ENCODE measurements at places on chromosomes 2 and 18.

DNA sequence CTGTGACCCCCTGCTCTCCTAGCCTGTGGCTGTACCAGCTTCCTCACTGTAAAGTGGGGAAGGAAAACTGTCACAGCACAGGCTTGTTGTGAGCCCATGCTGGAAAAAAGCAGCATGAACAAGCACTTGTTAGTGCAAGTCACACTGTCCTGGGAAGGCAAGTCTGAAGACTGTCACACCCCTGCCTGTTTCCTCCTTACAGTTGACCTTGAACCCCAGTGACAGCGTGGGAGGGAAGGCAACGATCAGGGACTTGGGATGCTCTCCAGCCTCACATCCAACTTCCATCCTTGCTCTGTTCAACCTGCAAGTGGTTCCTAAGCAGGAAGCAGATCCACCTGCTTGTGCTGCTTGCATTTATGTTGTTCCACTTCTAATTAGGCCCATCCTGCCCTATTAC, 311.3 kb upstream of the KLHL29 start:
- DNase-seq = no peak

DNA sequence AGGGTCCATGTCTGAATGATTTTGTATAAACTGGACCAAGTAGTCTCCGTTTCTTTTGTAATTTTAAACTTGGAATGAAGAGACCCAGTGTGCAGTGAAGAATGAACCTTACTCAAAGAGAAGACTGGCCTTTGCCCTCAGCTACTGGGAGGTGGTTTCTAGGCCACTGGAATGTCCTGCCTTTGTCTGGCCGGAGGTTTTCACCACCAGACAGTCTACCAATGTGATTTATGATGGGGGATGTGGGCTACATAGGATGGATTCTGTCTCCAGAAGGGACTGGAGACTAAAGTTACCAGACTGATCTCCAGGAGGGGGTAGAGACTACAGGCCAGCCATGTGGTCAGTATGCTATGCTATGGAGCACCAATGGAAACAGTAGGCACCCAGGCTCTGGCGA, 42.8 kb upstream of the RAB31 start:
- DNase-seq = no peak

DNA sequence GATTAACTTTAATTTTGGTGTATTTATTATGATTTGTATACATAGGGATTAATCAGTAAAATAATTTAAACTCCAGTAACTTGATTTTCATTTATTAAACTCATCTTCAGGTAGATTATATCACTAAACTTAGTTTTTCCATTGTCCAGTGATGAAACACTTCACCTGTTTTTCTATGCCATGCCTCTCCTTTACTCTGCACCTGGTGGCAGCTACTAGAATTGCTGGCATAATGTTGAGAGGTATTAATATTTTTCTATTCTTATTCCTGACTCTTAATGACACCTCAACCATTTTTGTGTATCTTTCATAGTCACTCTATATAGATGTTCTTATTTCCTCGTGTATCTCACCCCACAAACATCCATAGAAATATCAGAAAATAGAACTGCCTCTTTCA, 940.3 kb upstream of the CRIM1 start:
- DNase-seq = no peak

DNA sequence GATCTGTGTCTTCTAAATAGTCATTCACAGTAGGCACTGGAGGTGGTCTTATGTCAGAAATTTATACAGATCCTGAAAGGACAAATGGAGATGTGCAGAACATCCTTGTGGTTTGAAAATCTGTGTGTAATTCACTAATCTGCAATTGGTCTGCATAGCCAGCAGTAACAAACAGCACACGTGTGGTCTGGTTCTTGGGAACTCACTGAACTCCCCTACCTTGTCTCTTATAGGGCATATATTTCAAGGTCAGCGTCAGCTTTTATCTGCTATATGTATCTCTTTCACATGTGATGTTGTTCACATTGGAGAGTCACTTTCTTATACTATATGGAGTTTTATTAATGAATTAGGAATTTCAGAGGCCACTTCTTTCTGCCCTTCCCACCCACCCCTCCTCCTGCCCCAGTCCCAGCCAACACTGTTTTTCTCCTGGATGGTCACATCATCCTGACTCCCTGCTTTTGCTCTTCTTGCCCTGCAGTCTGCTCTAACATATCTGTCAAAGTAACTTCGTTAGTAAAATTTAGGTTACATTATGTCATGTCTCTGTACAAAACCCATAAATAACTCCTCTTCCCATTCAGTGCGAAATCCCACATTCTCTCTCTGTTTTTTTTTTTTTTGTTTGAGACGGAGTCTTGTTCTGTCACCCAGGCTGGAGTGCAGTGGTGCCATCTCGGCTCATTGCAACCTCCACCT, 35.4 kb upstream of the CABYR start:
- DNase-seq = no peak

- DNase-seq = no peak
These were observed 90.5 kb downstream of the TMEM17 start for GRCh38 chr2:62415518-62415917.

DNA sequence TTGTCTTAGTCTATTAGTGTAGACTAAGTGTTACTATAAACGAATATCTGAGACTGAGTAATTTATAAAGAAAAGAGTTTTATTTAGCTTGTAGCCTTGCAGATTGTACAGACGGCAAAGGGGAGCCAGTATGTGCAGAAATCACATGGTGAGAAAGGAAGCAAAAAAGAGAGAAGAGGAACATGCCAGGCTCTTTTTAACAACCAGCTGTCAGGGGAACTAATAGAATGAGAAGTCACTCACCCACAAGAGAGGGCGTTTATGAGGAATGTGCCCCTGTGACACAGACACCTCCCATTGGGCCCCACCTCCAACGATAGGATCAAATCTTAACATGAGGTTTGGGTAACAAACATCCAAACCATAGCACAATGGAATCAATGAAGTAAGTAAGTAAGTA, 20.6 kb upstream of the ZNF804A start:
- no peak for DNase-seq

- no peak for DNase-seq
These were observed 36.1 kb upstream of the MPPE1 start for GRCh38 chr18:11944252-11944651.

- DNase-seq = no peak
These were observed 10.8 kb downstream of the SNED1 start for GRCh38 chr2:241009191-241009590.

DNA sequence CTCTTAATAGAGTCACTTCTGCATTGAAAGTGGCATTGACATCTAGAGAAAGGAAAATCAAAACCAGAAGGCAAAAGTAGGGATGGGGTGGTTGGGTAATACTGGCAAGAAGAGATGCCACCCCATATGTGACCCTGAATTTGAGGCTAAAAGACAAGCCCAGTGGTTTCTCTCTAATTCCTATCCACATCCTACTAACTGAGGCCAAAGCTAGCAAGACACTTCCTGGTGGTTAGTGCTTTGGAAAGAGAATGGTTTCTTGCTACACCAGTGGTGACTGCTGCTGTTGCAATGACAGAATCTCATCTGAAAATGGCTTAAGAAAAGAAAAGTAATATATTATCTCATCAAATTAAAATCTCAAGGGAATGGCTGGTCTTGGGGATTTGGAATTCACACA, 640.6 kb downstream of the EPHA4 start:
- no peak for DNase-seq

DNA sequence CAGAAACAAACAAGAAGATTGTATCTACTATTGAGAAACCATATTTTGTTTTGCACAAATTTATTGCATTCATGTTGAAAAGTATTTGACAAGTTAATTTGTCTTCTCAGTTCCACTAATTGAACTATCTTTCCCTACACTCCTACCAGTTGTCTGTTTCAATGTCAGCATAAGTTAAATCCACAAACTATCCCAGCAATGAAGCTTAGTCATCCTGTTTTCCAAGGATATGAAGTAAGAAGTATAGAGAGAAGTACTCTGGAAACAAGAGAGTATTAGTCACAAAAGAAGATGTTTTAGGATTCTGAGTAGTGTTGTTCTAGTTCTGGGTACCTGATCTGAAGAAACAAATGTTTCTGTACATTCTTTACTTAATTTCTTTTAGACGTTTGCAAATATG, 261.6 kb upstream of the ZNF804A start:
- DNase-seq = no peak

GRCh38 chr2:20226152-20226545, 1.2 kb upstream of the SDC1 start:
- no peak for DNase-seq

DNA sequence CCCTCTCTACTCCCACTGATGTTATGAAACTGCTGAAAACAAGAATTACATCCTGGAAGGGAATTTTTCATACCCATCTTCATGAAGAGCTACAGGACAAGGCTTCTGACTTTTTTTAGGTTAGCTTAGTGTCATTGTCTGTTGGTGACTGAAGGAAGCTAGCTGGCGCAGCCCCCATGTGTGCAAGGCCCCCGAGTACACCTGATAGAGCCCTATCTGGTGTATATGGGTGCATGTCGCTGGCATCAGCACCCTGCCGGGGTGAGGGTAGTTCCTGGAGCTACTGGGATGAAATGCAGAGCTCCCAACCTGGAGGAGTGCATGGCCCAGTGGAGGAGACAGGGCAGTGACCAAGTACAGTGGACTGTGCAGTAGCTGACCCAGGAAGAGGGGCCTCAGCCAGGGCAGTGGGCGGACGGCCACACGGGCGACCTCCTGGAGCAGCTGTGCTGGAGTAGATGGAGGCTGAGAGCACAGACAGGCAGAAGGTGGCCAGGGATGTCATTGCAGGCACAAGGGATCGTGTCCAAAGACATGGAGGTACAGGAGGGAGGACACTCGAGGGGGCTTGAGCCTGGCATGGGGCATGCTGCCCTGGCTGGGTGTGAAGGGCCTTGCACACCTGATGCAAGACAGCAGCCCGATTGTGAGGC, 12.1 kb downstream of the IMPA2 start:
- no peak for DNase-seq

- DNase-seq = no peak
These were observed 12.4 kb upstream of the SPATA3 start for GRCh38 chr2:230983566-230983965.

DNA sequence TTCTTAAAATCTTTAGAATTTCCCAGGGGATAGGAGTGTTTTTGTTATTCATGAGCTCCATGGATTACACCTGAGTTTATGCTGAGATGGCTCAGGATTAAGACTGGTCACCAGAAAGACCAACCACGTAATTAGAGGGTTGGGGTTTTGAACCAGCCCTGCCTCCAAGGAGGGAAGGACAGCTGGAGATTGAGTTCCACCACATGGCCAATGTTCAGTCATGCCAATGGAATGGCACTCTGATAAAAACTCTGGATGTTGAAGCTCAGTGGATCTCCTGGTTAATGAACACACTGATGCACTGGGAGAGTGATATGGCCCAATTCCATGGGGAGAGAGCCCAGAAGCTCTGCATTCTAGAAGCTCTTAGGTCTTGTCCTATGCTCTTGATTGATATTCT, 38.7 kb upstream of the PTPN4 start:
- no peak for DNase-seq

DNA sequence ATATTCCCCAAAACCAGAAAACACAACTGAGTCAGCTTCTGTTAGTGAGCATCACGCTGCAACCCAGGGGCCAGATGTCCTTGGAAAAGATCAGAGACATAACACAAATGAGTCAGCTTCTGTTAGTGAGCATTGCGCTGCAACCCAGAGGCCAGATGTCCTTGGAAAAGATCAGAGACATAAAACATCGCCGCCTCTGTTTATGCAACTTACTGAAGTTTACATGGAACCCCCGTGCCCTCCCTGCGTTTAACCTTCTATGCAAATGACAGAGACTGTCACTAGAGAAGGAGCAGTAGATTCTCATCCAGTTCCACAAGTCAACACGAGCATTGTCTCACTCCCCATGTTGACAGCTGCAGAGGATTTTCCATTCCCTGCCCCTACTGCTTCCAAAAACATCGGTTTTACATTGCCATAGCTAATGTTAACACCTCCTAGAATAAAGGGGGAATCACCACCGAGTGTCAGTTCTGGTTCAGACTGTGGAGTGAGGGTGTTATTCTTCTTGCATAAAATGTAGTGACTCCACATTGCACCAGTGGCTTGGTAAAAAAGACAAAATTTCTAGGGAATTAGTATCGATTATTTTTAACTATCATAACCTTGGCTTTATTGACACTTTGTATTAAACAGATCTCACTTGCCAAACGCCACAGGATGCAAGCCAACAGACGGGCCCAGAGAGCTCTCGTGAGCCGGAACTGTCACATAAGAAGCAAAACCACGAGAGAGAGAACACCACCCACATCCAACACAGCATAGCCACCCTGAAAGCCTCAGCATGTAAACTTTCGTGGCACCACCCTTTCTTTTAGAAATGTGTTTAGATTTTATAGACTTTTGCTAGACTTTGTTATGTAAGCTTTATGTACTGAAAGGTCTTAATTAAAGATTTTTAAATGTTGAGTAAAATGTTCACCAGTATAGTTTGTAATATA, 87.7 kb downstream of the SH3YL1 start:
- peak; percentile 30 for DNase-seq

DNA sequence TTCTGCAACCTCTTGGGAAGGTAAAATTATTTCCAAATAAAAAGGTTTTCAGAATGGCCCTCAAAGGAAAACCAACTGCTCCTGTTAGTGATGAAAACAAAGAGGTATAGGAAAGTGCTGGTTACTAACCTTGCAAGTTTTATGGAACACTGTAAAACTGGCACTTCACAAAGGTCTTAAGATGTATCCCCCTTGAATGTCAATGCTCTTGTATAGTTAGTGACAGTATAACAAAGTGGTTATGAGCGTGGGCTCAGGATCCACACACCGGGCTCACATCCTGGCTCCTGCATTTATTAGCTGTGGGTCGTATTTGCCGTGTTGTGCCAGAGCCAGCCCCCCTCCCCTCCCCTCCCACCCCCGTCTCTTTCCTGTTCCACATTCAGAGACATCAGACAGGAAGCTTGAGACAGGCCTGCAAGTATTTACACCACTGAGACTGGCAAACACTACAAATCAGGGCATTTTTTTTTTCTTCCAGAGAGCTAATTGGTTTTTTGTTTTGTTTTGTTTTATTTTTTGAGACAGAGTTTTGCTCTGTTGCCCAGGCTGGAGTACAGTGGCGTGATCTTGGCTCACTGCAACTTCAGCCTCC, 9.2 kb upstream of the DNPEP start:
- no peak for DNase-seq

DNA sequence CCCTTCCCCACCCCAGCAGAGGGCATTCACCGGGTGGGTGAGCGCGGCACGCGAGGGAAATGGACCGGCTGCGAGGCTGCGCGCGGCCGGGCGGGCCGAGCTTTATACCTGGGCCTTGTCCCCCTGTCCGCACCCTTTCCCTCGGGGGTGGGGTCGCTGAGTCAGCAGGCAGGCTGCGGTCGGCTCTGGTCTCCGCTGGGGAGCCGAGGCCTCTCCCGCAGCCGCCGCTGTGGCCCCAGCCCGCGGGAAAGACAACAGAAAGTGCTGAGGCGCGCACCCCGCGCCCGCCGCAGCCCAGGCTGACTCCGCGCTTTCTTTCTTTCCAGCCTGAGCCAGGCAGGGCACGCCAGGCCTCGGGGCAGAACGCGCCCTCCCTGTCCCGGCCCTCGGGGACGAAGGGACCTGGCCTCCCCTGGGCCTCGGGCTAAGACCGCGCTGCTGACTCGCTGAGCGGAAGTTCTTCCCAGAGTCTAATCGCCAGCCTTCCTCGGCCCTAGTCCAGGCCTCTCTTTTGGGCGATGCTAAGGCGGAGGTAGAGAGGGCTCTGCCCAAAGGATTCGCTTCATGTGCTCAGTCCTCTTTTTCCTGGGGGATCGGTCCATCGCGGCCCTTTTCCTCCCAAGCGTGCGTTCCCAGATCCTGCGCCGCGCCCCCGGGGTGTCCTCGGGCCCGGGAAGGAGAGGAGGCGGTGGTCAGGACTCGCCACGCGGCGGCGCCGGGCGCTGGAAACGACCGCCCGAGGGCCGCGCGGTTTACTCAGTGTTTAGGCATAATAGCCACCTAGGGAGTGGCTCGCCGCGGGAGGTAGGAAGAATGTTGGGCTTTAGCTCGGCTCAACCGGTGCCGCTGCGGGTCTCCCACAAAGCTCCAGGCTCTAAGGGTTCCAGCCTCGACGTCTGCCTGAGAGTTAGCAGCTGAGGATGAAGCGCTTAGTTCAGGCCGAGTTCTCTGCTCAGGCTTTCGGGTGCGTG, at the start of gene CRYBA2:
Gene CRYBA2 (minus strand): TSS at position 78 of the 971 bp plus-strand sequence. CDS start 246 bp downstream, outside the sequence.
- no peak for DNase-seq
